ENCODE measurements at places on chromosomes 13 and 19. TPM values are rescaled to one million over a fixed set of nuclear protein-coding genes. Genes with fewer than 3 reads are reported as not detected.
A peak's percentile ranks its signal among the peaks of the same experiment; 100 is the strongest.

GRCh38 chr13:28744656-28745055 is 25.9 kb upstream of the SLC46A3 start:
- peaks cover 13% of the 10 kb centered on the region for H3K27me3 ChIP-seq
- H3K4me3 ChIP-seq = no peak overlapping the region
- peaks cover 9% of the 10 kb centered on the region for H3K4me1 ChIP-seq
- no peak for DNase-seq
- no peaks in the 10 kb centered on the region for H3K36me3 ChIP-seq

GRCh38 chr13:36046672-36047071 is 84.5 kb downstream of the DCLK1 start:
- DNase-seq = no peak
- no peak overlapping the region for H3K4me3 ChIP-seq
- no peaks in the 10 kb centered on the region for H3K4me1 ChIP-seq
- no peak overlapping the region for H3K27ac ChIP-seq

DNA sequence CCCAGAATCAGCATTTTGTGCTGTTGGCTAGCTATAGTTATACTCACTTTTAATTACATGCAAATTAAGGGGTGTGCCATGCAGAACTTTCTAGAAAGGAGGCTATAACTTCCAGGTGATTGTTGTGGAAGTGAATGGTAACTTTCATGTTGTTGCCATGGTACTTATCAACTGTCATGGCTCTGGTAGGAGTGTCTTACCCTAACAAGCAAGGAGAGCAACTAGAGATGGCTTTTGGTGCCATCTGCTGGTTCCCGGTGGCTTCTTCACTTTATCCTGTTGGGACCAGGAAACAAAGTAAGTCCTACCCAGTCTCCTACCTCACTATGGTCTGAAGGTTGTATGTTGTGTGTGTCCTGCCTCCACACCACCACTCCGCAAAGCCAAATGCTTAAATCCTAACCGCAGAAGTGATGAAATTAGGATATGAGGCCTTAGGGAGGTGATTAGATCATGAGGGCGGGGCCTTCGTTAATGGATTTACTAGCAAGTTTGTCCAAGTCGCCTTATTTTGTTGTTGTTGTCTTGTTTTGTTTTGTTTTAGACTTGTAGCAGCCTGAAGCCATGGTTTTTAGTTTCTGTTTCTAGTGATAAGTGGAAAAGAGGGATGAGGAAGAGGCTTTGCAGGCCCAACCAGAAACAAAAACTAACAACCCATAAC is 22.6 kb downstream of the FBXL12 start:
- DNase-seq = peak; percentile 46
- no peaks in the 10 kb centered on the region for H3K36me3 ChIP-seq
- H3K4me3 ChIP-seq = peak overlapping the region; percentile 47
- H3K27me3 ChIP-seq = no peaks in the 10 kb centered on the region
- H3K27ac ChIP-seq = peak overlapping the region; percentile 65
- peaks cover 17% of the 10 kb centered on the region for H3K4me1 ChIP-seq

FFAR2 gene
- 0.55 TPM for total RNA-seq

SEMA6B gene
- total RNA-seq = 0.52 TPM
